SK-N-SH (cell line): ENCODE measurements at places on chromosomes 4 and X.

DNA sequence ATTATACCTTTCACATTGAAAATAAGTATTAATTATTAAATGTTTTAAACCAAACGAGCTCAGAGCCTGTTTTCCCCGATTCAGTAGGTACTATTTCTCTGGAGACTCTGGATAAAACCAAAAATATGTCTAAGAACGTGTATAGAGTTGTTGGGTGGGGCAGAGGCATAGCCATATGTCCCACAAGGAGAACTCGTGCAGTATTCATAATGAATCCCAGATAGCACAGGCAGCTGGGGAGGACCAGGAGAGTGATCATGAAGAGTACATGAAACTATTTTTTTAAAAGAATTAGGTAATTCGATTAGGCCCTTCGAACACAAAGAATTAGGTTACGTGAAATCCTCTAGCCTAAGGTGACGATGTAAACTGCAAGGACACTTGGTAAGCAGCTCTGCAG, 76.1 kb downstream of the CLDN22 start:
- no peak overlapping the region for H3K4me3 ChIP-seq
- no peak for DNase-seq
- peaks cover 37% of the 10 kb centered on the region for H3K36me3 ChIP-seq
- no peak overlapping the region for H3K27ac ChIP-seq
- no peaks in the 10 kb centered on the region for H3K27me3 ChIP-seq
- H3K4me1 ChIP-seq, result no peaks in the 10 kb centered on the region; the same call in 1 of the 2 replicates

DNA sequence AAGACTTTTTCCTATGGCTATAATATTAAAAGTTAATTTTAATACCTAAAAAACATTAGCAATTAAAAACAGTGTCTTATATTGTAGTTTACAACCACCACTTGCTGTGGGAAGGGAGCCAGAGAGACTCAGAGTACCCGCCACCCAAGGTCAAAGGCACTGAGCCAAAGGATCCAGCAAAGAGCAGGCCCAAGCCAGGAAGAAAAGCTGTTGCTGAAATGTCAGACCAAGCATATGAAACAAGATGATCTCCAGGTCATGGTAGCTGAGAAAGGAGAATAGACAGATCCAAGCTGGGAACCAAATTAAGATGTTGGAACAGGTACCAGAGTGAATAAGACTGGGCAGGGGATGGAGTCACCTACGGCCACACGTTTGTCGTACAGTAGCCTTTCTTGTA, 18.8 kb upstream of the ATOH1 start:
- no peaks in the 10 kb centered on the region for H3K27me3 ChIP-seq
- H3K4me1 ChIP-seq, result no peaks in the 10 kb centered on the region
- H3K36me3 ChIP-seq, result no peaks in the 10 kb centered on the region
- no peak for DNase-seq

- no peaks in the 10 kb centered on the region for H3K36me3 ChIP-seq
- H3K4me3 ChIP-seq, result no peak overlapping the region
- H3K4me1 ChIP-seq, result no peaks in the 10 kb centered on the region
- peak; percentile 3 for DNase-seq
- no peaks in the 10 kb centered on the region for H3K27me3 ChIP-seq
- H3K27ac ChIP-seq, result no peak overlapping the region
Observed at GRCh38 chr4:122045533-122045932, 93.7 kb upstream of the TRPC3 start.

DNA sequence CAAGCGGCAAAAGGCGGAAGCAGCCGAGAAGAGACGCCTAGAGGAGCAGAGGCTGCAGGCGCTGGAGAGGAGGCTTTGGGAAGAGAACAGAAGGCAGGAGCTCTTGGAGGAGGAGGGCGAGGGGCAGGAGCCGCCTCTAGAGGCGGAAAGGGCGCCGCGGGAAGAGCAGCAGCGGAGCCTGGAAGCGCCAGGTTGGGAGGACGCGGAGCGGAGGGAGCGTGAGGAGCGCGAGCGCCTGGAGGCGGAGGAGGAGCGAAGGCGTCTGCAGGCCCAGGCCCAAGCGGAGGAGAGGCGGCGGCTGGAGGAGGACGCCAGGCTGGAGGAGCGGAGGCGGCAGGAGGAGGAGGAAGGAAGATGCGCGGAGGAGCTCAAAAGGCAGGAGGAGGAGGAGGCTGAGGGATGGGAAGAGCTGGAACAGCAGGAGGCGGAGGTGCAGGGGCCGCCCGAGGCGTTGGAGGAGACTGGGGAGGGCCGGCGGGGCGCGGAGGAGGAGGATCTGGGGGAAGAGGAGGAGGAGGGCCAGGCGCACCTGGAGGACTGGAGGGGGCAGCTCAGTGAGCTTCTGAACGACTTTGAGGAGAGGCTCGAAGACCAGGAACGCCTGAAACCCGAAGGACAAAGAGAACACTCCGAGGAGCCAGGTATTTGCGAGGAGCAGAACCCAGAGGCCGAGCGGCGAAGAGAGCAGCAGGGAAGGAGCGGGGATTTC, 72.9 kb downstream of the AASDH start:
- H3K27ac ChIP-seq, result no peak overlapping the region
- H3K4me1 ChIP-seq, result no peaks in the 10 kb centered on the region

DNA sequence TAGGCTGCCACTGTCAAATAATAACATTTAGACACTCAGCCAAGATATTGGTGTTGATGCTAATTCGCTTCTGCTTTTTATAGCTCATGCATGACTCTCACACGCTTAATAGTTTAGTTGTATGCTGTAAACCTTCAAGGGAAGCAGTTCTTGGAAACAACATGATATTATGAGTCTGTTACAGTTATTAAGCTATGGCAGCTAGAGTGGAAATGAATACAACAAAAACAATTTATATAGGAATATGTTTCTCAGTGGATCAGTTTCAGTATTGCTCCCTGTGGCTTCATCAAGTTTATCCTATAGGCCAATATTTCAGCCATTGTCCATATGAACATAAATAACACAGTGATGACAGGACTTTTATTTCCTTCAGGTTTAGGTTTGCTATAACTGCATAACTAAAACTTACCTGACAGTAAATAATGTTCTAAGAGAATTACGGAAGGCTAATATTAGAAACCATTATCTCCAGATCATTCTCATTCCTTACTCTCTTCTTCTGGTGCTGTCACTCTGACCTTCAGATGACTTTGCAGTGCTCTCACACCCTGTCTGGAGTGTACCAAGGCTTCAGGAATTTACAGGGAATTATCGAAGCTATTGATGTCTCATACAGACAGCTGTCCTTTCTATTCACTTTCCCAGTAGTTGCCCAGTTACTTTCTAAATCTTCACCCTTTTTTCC, 555.0 kb downstream of the ANKRD50 start:
- H3K4me3 ChIP-seq, result no peak overlapping the region
- no peak for DNase-seq
- H3K4me1 ChIP-seq, result no peaks in the 10 kb centered on the region
- H3K27ac ChIP-seq, result no peak overlapping the region
